ENCODE measurements at places on chromosomes 5 and 9. TPM values are rescaled to one million over a fixed set of nuclear protein-coding genes. Genes with fewer than 3 reads are reported as not detected.

GRCh38 chr5:111472579-111472978, 39.8 kb downstream of the STARD4 start:
- no peak overlapping the region for H3K27ac ChIP-seq
- H3K27me3 ChIP-seq = no peaks in the 10 kb centered on the region
- no peak overlapping the region for H3K4me3 ChIP-seq

DNA sequence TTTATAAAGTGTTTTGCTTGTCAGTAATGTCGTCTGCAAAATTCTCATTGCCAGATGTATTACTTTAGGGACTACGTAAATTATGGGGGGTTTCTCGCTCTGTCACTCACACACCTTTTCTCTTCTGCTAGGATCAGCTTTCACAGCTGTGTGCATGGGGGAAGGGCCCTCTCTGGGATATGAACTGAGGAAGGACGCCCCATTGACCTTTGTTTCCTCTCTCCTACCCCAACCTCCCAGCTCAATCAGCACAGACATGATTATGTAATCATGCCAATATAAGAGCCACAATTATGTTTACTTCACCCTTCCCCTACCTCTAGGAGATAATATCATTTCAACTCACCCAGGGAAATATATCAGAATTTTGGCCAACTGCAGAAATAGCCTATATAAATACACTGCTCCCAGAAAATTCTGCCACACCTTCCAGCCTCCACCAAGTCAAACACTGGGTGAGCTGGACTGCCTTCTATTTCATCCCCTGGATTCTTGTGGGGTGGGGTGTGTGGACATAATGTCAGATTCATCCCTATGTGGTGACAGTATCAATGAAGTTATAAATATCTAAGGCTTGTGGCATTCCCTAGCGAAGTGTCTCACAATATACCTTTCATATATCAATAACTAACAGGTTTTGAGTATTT, 12.6 kb upstream of the SEMA5A start:
- no peaks in the 10 kb centered on the region for H3K36me3 ChIP-seq
- no peak overlapping the region for H3K27ac ChIP-seq
- H3K27me3 ChIP-seq = no peaks in the 10 kb centered on the region
- DNase-seq = no peak
- no peak overlapping the region for H3K4me3 ChIP-seq

DNA sequence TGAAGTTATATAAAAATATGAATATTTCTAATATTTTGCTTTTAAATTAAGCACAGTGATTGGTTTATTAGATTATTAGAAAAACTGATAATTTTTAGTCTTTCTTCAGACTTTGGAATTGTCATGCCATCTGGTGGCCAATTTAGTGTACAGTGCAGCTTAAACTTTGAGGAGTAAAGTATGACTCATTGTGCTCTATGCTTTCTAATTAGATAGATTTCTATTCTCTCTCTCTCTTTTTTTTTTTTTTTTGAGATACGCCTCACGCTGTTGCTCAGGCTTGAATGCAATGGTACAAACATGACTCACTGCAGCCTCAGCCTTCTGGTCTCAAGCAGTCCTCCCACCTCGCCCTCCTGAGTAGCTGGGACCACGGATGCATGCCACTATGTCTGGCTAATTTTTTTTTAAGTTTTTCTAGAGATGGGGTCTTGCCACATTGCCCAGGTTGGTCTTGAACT, 42.1 kb upstream of the GPR21 start:
- no peaks in the 10 kb centered on the region for H3K27me3 ChIP-seq
- no peak overlapping the region for H3K4me3 ChIP-seq
- H3K27ac ChIP-seq = no peak overlapping the region
- H3K36me3 ChIP-seq = no peaks in the 10 kb centered on the region
- no peak for DNase-seq
- no peaks in the 10 kb centered on the region for H3K4me1 ChIP-seq

DNA sequence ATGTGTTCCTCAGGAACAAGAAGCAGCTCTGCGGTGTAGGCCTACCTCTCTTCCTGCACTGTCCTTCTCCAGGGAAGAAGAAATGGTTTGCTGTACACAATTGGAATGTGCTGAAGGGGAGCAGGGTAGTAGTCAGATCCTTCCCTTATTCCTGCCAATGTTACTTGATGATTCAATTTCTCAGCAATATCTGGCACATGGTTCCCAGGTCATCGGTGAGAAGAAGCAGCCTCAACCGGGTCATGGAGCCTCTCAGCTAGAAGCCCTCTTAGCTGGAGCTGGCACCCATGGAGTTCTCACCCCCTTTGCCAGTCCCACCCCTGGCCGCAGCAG, 36.9 kb downstream of the ACTBL2 start:
- H3K27ac ChIP-seq = no peak overlapping the region
- no peak overlapping the region for H3K4me3 ChIP-seq
- no peaks in the 10 kb centered on the region for H3K36me3 ChIP-seq
- peaks cover 5% of the 10 kb centered on the region for H3K4me1 ChIP-seq

DNA sequence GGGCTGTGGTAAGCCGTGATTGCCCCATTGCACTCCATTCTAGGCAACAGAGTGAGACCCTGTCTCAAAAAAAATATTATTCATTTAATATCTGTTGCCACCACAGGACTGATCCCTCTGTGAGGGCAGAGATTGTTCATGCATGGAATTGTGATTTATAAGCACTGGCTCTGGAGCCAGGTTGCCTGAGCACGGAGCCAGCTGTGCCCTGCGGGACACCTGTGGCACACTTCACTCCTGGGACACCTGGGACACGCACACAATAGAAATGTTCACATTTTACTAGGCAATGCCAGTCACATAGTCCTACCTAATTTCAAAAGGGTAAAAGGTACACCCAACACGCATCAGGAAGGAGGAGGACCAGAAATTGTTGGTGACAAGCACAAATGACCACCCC, 83.0 kb upstream of the GABRP start:
- DNase-seq = no peak
- no peaks in the 10 kb centered on the region for H3K4me1 ChIP-seq
- H3K27me3 ChIP-seq = peaks cover 50% of the 10 kb centered on the region

Gene LCN12
- total RNA-seq = 2.1 TPM

Gene SLC34A1
- total RNA-seq = not detected

Gene ACOT12
- total RNA-seq = not detected

Gene TRIM7
- total RNA-seq = 5.7 TPM
